Activated T-cell treated with anti-CD3 and anti-CD28 coated beads, Interleukin-2, amount 50 U/mL, for 72 hours (primary cell): ENCODE measurements at places on chromosomes 2 and 18. TPM values are rescaled to one million over a fixed set of nuclear protein-coding genes. Genes with fewer than 3 reads are reported as not detected.

The TUBA4B gene
- not detected for total RNA-seq

The SPDYA gene
- 1.5 TPM for total RNA-seq

DNA sequence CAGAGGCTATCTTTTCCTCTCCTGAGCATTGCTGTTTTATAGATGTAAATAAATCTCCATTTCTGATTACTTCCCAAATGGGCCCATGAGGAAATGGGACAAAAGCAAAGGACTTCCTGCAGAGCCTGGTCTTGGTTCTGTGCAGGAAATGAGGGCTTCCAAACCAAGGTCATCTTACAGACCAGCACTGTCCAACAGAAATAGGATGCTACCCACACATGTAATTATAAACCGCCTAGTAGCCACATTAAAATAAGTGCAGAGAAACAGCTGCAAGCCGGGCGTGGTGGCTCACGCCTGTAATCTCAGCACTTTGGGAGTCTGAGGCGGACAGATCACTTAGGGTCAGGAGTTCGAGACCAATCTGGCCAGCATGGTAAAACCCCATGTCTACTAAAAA, 6.2 kb downstream of the TTL start:
- DNase-seq, result no peak
- no peaks in the 10 kb centered on the region for H3K27me3 ChIP-seq
- peak overlapping the region; percentile 57 for H3K27ac ChIP-seq

GRCh38 chr2:158131919-158132566, 30.4 kb downstream of the UPP2 start:
- H3K4me3 ChIP-seq, result no peak overlapping the region
- no peaks in the 10 kb centered on the region for H3K4me1 ChIP-seq
- DNase-seq, result no peak
- no peak overlapping the region for H3K27ac ChIP-seq

DNA sequence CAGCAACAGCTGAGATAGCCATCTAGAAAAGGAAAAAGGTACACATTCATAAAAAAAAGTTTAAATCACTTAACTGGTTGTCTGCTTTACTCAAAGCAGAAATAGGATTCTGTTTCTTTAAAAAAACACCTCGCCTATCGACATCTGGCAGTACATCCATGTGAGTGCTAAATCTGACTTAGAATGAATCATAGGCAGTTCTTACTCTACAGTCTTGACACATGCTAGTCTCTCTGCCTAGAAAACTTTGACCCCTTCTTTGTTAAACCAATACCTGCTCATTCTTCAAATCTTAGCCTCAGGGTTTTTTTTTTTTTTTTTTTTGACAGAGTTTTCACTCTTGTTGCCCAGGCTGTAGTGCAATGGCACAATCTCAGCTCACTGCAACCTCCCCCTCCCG, 37.1 kb upstream of the GPR75 start:
- H3K36me3 ChIP-seq, result peaks cover 22% of the 10 kb centered on the region
- DNase-seq, result no peak
- no peaks in the 10 kb centered on the region for H3K27me3 ChIP-seq
- no peak overlapping the region for H3K27ac ChIP-seq

- no peaks in the 10 kb centered on the region for H3K4me1 ChIP-seq
- no peaks in the 10 kb centered on the region for H3K36me3 ChIP-seq
- H3K27me3 ChIP-seq, result peaks cover 9% of the 10 kb centered on the region
- H3K27ac ChIP-seq, result no peak overlapping the region
- H3K4me3 ChIP-seq, result no peak overlapping the region
These were observed 1.8 kb upstream of the FAP start for GRCh38 chr2:162245061-162245460.

GRCh38 chr2:207926133-207926988, 99.0 kb downstream of the PLEKHM3 start:
- H3K27ac ChIP-seq, result no peak overlapping the region
- no peaks in the 10 kb centered on the region for H3K4me1 ChIP-seq
- H3K36me3 ChIP-seq, result no peaks in the 10 kb centered on the region
- H3K4me3 ChIP-seq, result no peak overlapping the region
- no peak for DNase-seq
- no peaks in the 10 kb centered on the region for H3K27me3 ChIP-seq
